ENCODE measurements at places on chromosomes 4 and X. TPM values are rescaled to one million over a fixed set of nuclear protein-coding genes. Genes with fewer than 3 reads are reported as not detected.

Gene DGKK
- polyA plus RNA-seq = 0.03 TPM

Gene TLR10
- 0.37 TPM for polyA plus RNA-seq

Gene MTNR1A
- not detected for polyA plus RNA-seq

Gene HTN3
- polyA plus RNA-seq = not detected

Gene FRYL
- polyA plus RNA-seq = 23.2 TPM

Gene SMIM31
- not detected for polyA plus RNA-seq

Gene AFF2
- 0.92 TPM for polyA plus RNA-seq

Gene NMU
- 1.7 TPM for polyA plus RNA-seq

Gene HPSE
- 3.2 TPM for polyA plus RNA-seq

Gene DCLK2
- polyA plus RNA-seq = 8.6 TPM

Gene SYP
- polyA plus RNA-seq = 1.5 TPM

Gene GSX2
- not detected for polyA plus RNA-seq

Gene ACE2
- polyA plus RNA-seq = not detected

Gene SMIM10
- polyA plus RNA-seq = 14.9 TPM

Gene BRS3
- polyA plus RNA-seq = not detected

Gene NAA15
- polyA plus RNA-seq = 30.8 TPM

Gene CABS1
- 0.12 TPM for polyA plus RNA-seq

Gene RASSF6
- 0.05 TPM for polyA plus RNA-seq

Gene SLC7A11
- polyA plus RNA-seq = 1.4 TPM

Gene MCTS1
- 47.6 TPM for polyA plus RNA-seq

Gene SORCS2
- 7.3 TPM for polyA plus RNA-seq

Gene GAGE12H
- polyA plus RNA-seq = not detected

Gene PAGE4
- polyA plus RNA-seq = not detected

Gene NALF2
- 0.45 TPM for polyA plus RNA-seq

Gene TAF1
- 48.9 TPM for polyA plus RNA-seq

Gene SPANXD
- polyA plus RNA-seq = not detected

Gene PAGE2B
- not detected for polyA plus RNA-seq

Gene PPP4R3C
- polyA plus RNA-seq = not detected

Gene PDCL2
- not detected for polyA plus RNA-seq

Gene STAP1
- 0.37 TPM for polyA plus RNA-seq

Gene CYP2U1
- polyA plus RNA-seq = 5.6 TPM

Gene TLR1
- polyA plus RNA-seq = 6.0 TPM

Gene SATL1
- polyA plus RNA-seq = 0.67 TPM

Gene ADGRG2
- polyA plus RNA-seq = 10.1 TPM

Gene RENBP
- 1.4 TPM for polyA plus RNA-seq

Gene MPC1L
- not detected for polyA plus RNA-seq
